ENCODE measurements at places on chromosomes 3 and 15. TPM values are rescaled to one million over a fixed set of nuclear protein-coding genes. Genes with fewer than 3 reads are reported as not detected.

EFCAB12 gene
- 0.15 TPM for total RNA-seq

CCR3 gene
- total RNA-seq, result not detected

CYP8B1 gene
- total RNA-seq, result not detected

RLBP1 gene
- total RNA-seq, result not detected

SEMA3B gene
- 14.9 TPM for total RNA-seq

GOLGA6A gene
- not detected for total RNA-seq

BMF gene
- 0.92 TPM for total RNA-seq

OR5K2 gene
- not detected for total RNA-seq

- peak overlapping the region; percentile 92 for H3K27ac ChIP-seq
- H3K27me3 ChIP-seq, result no peaks in the 10 kb centered on the region
Observed at GRCh38 chr15:41894791-41895463, 1.1 kb upstream of the SPTBN5 start.

GRCh38 chr15:64137226-64137833 lies 14.2 kb upstream of the SNX22 start:
- H3K36me3 ChIP-seq, result peaks cover 88% of the 10 kb centered on the region
- no peak overlapping the region for H3K4me3 ChIP-seq
- H3K4me1 ChIP-seq, result peaks cover 13% of the 10 kb centered on the region
- DNase-seq, result no peak

DNA sequence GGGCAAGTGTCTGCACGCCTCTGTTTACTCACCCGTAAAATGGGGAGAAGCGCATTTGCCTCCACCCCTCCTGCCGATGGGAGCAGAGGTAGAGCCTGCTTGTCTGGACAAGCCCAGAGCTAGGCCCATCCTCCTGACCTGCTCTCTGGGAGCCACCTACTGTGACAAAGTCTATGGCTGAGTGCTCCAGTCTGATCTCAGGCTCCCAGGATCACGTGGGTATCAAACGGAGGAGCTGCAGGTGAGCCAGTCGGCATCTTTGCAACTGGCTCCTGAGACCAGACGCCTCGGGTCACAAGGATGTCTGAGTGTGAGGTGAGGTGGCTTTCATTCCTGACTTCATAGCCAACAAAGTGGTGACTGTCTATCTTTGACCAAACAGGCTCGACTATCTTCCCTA lies 2.1 kb upstream of the ALDH1A3 start:
- DNase-seq, result no peak
- H3K27me3 ChIP-seq, result peaks cover 68% of the 10 kb centered on the region
- H3K36me3 ChIP-seq, result no peaks in the 10 kb centered on the region
- no peaks in the 10 kb centered on the region for H3K4me1 ChIP-seq

DNA sequence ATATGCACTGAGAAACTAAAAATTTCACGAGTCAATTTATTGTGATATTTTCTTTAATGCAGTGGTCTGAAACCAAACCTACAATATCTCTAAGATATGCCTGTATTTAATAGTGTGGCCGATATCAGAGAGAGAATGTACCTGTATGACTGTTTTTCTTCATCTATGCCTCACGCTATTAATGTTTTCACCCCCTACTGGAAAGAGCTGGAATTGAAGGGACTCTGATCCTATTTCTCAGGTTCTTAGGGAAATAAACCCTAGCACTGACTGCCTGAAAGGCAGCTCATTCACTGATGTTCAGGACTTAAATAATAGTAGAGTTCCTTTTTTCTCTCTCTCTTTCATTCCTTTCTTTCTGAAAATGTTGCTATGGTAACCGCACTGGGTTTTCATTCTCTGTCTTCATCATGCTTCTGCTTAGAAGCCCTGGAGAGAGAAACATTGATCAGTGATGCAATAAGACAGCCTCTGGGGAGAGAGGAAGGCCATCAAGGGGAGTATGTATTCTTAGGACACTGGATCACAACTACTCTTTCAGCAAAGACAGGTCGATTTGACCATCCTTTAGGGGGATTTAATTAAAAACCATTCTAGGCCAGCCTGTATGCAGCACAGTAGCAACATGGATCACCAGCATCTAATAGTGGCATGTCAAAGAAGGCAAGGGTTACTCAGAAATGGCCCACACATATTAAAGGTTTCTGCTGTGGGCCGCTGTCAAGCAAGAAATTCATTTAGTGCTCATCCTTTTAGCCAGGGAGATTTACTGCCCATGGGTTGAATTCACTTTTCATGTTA lies 1135.7 kb downstream of the IGSF11 start:
- H3K4me3 ChIP-seq, result no peak overlapping the region
- no peak for DNase-seq
- H3K36me3 ChIP-seq, result no peaks in the 10 kb centered on the region
- H3K27me3 ChIP-seq, result no peaks in the 10 kb centered on the region
- H3K4me1 ChIP-seq, result no peaks in the 10 kb centered on the region
- no peak overlapping the region for H3K27ac ChIP-seq

- H3K36me3 ChIP-seq, result no peaks in the 10 kb centered on the region
- H3K4me1 ChIP-seq, result no peaks in the 10 kb centered on the region
- H3K4me3 ChIP-seq, result no peak overlapping the region
- no peaks in the 10 kb centered on the region for H3K27me3 ChIP-seq
- DNase-seq, result no peak
Observed at GRCh38 chr15:60413231-60413824, 15.5 kb upstream of the ANXA2 start.

DNA sequence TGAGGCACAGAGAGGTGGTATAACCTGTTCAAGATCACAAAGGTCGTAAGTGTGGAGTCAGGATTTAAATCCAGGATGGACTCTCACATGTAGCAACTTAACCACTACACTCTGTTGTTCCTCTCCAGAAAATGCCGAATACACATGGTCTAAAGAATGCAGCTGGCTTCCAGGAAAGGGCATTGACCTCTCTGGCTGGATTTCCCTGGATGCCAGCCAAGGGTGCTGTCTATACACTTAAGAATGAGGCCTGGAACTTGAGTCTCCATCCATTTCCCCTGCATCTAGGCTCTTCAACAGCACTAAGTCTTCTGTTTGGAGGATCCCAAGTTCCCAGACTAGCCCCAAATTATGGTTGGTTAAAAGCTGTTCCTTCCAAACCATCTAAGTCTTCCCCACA lies 60.5 kb downstream of the CERS3 start:
- no peak overlapping the region for H3K4me3 ChIP-seq
- no peaks in the 10 kb centered on the region for H3K4me1 ChIP-seq
- peak; percentile 39 for DNase-seq
- no peaks in the 10 kb centered on the region for H3K27me3 ChIP-seq
- H3K36me3 ChIP-seq, result no peaks in the 10 kb centered on the region

DNA sequence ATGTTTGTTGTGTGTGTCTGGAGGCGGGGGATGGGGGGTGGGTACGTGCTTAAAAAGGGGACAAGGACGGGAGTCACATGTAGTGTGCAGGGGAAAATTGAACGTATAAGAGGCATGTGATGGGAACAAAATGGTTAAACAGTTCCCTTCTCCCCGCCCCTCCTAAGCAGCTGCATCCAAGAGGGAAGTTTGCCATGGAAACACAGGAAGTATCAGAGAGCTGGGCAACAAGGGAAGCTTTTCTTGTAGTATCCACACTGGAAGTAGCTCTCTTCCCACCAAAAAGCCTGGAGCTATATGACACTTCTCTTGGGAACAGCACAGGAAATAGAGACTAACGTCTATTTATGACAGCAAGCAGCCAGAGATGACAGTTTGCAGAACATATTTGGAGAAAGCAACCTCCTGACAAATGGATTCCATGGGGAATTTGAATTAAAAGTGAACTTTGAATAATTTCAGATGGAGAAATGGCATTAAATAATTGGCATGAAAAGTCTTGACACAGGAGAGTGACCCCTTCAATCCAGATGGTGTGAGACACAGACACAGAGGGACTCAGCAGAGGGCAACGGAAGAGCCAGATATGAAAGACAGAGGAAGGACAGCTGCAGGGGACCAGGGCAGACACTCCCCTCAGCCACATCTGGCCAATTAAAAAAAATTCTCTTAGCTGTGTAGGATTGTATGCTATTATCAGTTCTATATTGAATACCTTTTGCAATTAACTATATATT lies 294.2 kb upstream of the TBL1XR1 start:
- no peak for DNase-seq
- no peak overlapping the region for H3K4me3 ChIP-seq
- H3K27me3 ChIP-seq, result no peaks in the 10 kb centered on the region
- peaks cover 17% of the 10 kb centered on the region for H3K4me1 ChIP-seq

- no peak overlapping the region for H3K4me3 ChIP-seq
- peaks cover 4% of the 10 kb centered on the region for H3K36me3 ChIP-seq
- no peaks in the 10 kb centered on the region for H3K27me3 ChIP-seq
- peak overlapping the region; percentile 66 for H3K27ac ChIP-seq
- H3K4me1 ChIP-seq, result peaks cover 34% of the 10 kb centered on the region
Observed at GRCh38 chr3:141528800-141529199, 42.0 kb downstream of the RASA2 start.

DNA sequence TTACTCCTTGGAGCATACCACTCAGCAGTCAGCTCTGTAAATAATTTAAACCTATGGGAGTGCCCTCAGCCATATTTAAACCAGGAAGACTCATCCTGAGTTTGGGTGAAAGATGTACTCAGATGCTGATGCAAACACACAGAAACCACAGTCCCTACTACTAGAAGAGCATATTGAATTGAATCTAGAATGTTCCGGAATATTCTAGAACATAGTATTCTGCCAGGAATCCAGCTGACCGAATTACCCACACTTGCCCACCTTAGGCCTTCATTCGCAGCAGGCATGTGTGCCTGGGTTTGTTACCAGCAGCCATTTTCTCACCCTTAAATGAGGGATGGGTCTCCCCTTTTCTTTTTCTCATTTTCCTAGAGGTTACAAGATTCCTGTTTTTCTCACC lies 202.4 kb upstream of the ICE2 start:
- H3K27me3 ChIP-seq, result no peaks in the 10 kb centered on the region
- H3K4me3 ChIP-seq, result no peak overlapping the region
- H3K36me3 ChIP-seq, result no peaks in the 10 kb centered on the region
- peaks cover 18% of the 10 kb centered on the region for H3K4me1 ChIP-seq

DNA sequence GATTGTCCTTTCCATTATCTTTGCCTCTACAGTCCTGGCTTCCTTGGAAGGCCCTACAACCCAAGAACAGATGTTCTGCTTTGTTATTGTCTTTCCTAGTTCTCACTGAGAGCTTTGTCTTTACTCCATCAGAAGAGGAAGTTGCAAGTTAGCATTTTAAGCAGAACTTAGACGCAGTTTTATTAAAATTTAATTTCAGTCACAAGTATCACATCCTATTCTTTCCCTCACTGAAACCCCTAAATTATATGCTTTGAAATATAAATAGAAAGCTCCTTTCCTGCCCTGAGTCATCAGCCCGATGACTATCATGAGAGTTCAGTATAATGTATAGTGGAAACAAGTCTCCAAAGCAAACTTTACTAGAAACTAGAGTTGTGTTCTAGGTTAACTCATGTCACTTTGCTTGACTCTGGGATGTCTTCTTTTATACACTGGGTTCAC lies 291.2 kb upstream of the RBMS3 start:
- H3K4me1 ChIP-seq, result no peaks in the 10 kb centered on the region
- DNase-seq, result no peak
- no peak overlapping the region for H3K4me3 ChIP-seq
- no peaks in the 10 kb centered on the region for H3K36me3 ChIP-seq
- H3K27ac ChIP-seq, result no peak overlapping the region

- H3K36me3 ChIP-seq, result peaks cover 4% of the 10 kb centered on the region
- H3K27me3 ChIP-seq, result no peaks in the 10 kb centered on the region
- no peak overlapping the region for H3K27ac ChIP-seq
- H3K4me3 ChIP-seq, result no peak overlapping the region
- no peaks in the 10 kb centered on the region for H3K4me1 ChIP-seq
Observed at GRCh38 chr15:50653156-50653743, 33.3 kb downstream of the TRPM7 start.

DNA sequence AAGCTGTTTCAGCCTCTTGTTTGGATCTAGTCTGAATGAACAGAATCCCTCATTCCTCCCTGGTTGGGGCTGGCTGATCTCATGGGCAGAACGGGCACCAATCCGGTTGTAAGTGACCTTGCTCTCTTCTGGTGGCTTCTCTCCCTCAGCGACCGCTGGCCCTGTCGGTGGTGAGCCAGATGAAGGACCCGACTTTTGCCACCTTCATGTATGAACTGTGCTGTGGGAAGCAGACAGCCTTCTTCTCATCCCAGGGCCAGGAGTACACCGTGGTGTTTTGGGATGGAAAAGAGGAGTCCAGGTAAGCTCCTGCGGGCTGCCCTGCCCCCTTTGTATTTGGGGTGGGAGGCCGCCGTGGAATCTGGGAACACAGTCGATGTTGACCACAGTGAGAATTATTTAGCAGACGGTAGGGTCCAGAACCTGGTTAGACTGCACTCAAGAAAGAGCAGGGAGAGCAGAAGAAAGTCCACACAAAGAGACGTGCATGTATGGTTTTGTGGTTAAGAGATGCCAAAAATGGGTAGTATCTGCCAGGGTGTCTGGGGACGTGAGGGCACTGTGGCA lies 138.8 kb downstream of the LRRK1 start:
- no peak overlapping the region for H3K4me3 ChIP-seq
- no peak for DNase-seq
- H3K27ac ChIP-seq, result no peak overlapping the region
- H3K36me3 ChIP-seq, result peaks cover 6% of the 10 kb centered on the region

GRCh38 chr3:115236496-115236895 lies 89.4 kb upstream of the ZBTB20 start:
- no peak overlapping the region for H3K27ac ChIP-seq
- H3K36me3 ChIP-seq, result no peaks in the 10 kb centered on the region
- no peaks in the 10 kb centered on the region for H3K27me3 ChIP-seq
- peaks cover 18% of the 10 kb centered on the region for H3K4me1 ChIP-seq

DNA sequence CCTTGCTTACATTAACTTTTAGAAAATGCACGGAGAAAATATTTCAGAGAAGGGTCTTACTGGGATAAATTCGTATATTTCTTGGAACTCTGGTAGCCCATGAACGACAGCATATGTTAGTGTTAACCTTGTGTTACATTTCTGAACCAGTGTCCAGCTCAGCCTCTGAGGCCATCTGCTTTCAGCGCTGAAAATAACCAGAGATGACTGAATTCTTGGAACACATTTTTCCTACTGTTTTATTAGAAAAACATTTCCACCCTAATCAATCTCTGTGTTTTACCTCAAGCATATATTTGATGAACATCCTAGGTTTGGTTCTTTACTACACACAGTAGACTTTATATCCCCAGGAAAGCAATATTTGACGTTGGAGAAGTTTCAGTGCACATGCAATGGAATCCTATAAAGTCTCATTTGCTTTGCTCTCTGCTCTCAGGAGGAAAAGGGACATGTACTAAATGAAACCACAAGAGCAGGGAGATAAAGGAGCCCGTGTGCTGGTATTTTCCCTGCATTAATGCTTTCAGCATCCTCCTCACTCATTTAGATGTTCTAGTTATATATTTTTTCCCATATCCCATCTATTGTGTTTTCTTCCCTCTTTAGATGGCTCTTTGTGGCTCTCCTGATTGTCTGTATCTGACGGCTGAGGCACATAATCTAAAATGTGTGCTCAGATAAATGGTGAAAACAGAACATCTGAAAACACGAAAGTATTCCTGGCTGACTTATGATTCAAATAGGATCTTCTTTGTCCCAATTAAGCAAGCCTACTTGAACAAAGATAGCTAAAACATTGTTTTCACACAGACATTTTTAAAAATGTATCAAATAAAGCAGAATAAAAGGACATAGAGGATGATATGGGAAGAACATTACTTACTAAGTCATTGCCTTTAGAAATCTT lies 151.7 kb upstream of the KCNMB2 start:
- DNase-seq, result no peak
- peak overlapping the region; percentile 28 for H3K4me3 ChIP-seq
- H3K27me3 ChIP-seq, result no peaks in the 10 kb centered on the region

All from heart right ventricle (tissue), 16 donors.